ENCODE measurements at places on chromosomes 7 and 10. TPM values are rescaled to one million over a fixed set of nuclear protein-coding genes. Genes with fewer than 3 reads are reported as not detected.

Gene MTPN
- 147 TPM for total RNA-seq

Gene RET
- total RNA-seq: 0.24 TPM

Gene C10orf105
- total RNA-seq: 0.11 TPM

Gene OR2A12
- total RNA-seq: not detected

Gene CHCHD1
- 35.8 TPM for total RNA-seq

Gene COL17A1
- not detected for total RNA-seq

Gene TUBAL3
- not detected for total RNA-seq

Gene PDCD11
- total RNA-seq: 91.3 TPM

Gene HOXA5
- not detected for total RNA-seq

Gene TMEM176A
- total RNA-seq: 0.26 TPM

Gene NPFFR1
- not detected for total RNA-seq

Gene HSPA14
- total RNA-seq: 43.3 TPM

Gene BHLHA15
- not detected for total RNA-seq

Gene IL2RA
- 1,178 TPM for total RNA-seq

Gene CALML3
- not detected for total RNA-seq

Gene PWWP2B
- 3.7 TPM for total RNA-seq

Gene GNGT1
- total RNA-seq: not detected

Gene SMO
- total RNA-seq: 0.33 TPM

Gene TMEM236
- total RNA-seq: 0.09 TPM

Gene GIMAP2
- 40.4 TPM for total RNA-seq

Gene HMX2
- not detected for total RNA-seq

Gene CLRN3
- total RNA-seq: not detected

Gene SLC29A4
- total RNA-seq: 0.18 TPM

Gene STEAP1
- not detected for total RNA-seq

Gene GIMAP1
- total RNA-seq: 10.0 TPM

Gene AKR1D1
- not detected for total RNA-seq

Gene LRRN3
- total RNA-seq: 91.4 TPM

Gene KLF14
- not detected for total RNA-seq

Gene TMEM248
- 85.8 TPM for total RNA-seq

Gene LRRC17
- total RNA-seq: not detected

Gene UFSP1
- 4.0 TPM for total RNA-seq

Gene SVOPL
- not detected for total RNA-seq

Gene ADK
- 65.1 TPM for total RNA-seq

Gene USP6NL
- total RNA-seq: 3.2 TPM

Gene TSPAN12
- not detected for total RNA-seq

Measured in CD8-positive, alpha-beta memory T cell (primary cell).